ENCODE measurements at places on chromosomes 6 and 20.

GRCh38 chr20:62048821-62049291, 16.8 kb downstream of the TAF4 start:
- DNase-seq: no peak

DNA sequence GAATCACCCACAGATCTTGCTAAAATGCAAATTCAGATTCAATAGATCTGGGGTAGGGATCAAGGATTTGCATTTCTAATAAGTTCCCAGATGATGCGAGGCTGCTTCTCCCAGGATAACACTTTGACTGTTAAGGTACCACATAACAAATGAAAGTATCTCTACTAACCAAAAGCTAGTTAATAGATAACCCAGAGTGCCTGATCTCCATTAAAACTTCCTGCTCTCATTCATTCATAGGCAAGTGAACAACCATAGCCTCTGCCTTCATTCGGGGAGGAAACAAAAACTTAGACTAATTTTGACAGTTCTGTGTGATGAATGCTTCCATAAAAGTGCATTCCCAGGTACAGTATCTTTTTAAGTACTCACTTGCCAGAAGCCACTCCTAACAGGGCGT, 265.6 kb upstream of the BTBD3 start:
- DNase-seq: no peak

DNA sequence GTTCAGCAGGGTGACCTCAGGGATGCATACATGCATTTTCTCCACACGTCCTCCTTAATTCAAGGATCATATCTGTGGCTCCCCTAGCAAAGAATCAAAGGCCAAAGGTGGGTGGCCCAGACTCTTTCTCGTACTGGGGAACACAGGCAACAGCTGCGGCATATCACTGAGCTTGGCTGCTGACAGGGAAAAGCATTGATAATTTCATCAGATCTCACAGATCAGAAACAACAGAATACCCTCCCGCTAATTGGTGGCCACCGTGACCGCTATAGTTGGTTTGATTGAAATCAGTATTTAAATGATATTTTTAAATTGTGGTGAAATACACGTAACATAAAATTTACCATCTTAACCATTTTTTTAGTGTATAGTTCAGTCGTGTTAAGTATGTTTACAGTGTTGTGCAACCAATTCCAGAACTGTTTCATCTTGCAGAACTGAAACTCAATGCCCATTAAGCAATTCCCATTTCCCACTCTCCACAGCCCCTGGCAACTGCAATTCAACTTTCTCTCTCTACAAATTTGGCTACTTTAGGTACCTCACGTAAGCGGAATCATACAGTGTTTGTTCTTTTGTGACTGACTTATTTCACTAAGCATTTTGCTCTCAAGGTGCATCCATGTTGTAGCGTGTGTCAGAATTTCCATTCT, 74.7 kb upstream of the TMEM170B start:
- no peak for DNase-seq

DNA sequence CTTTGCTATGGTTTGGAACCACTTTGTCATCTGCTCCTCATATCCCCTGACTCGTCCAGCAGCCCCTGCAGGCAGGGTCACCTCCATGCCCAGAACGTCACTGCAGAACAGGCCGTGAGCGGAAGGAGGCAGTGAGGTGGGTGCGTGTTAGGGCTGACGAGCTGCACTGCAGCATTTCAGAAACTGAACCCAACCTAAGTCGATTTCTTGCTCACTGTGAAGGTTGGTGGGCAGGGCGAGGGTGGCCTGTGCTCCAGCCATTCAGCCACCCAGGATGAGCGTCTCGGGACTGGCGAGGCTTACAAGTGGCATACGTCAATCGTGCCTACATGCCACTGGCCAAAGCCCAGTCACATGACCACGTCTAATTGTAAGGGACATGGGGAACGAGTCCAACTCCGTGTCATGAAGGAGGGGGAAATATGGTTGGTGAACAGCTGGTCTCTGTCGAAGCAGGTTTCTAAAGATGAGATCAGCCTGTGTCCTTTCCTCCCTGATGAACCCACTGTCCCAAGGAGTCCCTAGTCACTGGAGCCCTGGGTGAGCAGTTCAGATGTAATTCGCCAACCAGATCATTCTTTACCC, 289.1 kb downstream of the TAF4 start:
- DNase-seq: no peak

GRCh38 chr6:81298751-81299150, 453.7 kb downstream of the TENT5A start:
- no peak for DNase-seq

- no peak for DNase-seq
Observed at GRCh38 chr6:85674604-85675003, 31.9 kb upstream of the SYNCRIP start.

- peak; percentile 86 for DNase-seq
Observed at GRCh38 chr6:116371120-116371917, 572 bp downstream of the DSE start.

DNA sequence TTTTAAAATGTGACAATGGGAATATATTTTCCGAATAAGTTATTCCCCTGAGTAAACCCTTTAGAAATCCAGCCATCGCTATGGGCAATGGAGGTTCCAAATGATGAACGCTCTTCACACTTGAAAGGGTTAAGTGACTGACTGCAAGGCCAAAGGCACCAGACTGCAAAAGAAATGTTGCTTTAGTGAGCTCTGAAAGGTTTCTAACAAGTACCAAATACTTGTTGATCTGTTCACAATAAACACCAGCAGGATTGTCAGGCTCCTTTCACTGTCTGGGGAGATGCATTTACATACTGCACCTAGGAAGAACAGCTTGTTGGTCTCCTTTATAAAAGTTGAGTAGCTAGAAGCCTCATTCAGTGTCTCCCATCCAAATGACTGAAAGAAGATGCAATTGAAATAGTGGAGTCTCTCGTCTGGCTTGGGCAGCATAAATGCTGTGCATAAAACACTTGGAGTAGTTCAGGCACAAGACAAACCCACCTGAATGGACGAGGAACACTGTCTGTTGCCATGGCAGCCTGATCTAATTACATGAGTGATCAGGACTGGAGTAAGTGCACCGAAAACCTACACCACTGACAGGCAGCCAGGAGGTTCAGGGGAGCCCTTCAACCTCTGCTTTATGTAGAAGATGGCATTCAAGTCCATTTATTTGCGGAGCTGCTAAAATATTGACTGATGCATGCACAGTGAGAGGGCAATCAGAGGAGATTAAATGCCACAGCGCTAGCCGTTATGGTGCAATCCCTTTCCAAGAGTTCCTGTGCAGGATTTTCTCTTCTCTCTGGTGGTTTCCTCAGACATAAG, 2.9 kb downstream of the ATXN1 start:
- DNase-seq: peak; percentile 58

- DNase-seq: no peak
Observed at GRCh38 chr6:158188591-158188990, 20.4 kb downstream of the GTF2H5 start.

- no peak for DNase-seq
Observed at GRCh38 chr6:91534614-91535013, 947.7 kb upstream of the MAP3K7 start.

DNA sequence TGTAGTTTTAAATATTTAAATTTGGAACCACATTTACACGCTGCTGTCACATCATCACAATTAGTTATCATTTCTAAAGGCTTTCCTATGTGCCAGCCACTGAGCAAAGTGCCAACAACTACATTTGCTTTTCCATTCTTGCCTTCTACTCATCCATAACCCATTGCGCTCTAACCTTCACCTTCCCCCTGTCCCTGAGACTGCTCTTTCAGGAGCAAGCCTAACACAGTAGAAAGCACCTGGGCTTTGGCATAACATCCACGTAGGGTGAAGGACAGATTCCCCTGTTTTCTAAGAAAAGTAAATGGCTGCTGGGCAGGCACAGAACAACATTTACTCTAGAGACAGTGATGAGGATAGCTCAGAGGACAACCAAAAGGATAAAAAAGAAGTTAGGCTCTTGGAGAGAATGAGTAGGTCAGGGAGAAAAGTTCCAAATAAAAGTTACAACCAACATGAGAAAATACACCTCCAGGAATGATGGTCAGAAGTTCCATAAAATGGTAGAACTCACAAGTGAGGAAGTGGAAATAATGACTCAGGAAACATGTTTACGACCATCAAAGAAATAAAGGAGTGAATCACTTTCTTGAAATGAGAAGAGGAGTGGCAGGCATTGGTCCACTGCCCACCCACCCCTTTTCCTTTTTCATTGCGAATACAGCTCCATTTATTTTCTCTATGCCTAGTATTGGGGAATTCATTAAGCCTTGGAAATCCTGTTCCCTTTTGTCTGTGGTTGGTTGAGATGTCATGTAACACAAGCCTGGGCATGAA, 77.2 kb downstream of the PFDN4 start:
- DNase-seq: no peak

DNA sequence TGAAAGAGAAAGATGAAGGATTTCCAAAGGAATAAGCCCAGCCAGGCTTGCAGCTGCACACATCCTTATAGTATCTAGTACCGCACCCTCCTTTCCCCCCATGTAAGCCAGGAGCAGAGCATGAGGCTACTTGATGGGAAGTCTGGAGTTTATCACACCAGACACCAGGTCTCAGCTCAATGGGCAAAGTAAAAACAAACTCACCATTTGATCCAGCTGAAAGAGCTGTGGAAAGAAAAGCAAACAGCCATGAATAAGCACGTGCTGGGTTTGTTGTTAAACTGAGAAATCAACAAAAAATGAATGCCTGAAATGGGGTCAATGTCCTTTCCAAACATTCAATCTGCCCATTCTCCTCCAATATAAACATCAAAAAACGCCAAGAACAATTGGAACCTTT, 50.6 kb upstream of the MAP7 start:
- DNase-seq: no peak

DNA sequence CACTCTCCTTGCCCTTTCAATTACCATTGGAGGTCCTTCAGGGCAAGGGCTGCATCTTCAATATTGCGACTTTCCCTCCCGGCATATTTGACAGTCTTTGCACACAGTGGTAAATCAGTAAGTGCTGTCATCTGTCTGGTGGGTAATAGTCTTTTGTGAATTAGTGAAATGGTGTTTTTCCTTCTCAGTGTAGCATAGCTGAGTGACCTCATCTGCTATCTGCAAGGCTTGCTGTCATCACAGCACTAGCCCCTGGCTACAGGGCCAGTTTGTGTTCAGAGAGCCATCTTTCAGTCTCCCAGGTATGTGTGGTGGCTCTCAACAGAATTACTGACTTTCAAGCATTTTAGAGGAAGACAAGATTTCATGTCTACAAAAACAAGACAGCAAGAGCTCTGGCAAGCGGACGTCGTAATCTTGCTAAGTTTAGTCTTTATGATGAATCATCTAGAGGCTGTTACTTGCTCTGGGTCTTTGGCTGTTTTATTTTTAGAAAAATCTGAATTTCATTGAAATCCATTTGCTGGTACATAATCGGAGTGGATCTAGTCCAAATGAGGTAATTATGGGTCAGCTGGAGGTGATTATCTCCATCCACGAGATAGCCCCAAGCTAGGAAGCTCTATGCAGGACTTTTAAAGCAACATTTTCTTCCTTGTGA, 528.9 kb downstream of the EPM2A start:
- no peak for DNase-seq

DNA sequence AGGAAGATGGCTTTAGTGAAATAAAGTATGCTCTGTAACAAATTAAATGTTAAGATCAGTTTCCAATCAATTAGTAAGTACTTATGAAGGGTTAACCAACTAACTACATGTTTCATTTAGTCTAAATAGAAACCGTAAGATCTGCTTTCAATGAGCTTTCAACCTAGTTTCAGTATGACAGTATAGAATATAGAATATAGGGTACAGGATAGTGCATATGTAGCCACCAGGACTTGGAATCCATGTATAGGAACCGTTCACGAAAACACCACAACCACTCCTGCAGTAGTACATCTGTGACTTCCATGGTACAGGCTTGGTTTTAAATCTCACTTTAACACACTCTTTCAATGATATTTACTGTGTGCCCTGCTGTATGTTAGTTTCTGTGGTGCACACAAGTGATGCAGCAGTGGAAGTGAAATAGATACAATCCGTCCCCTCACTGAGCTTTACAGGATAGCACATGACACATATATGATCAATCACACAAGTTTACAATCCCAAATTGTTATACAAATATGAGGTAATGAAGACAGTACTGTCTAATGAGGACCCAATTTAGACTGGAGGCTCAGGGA, 479.7 kb upstream of the MARCKS start:
- no peak for DNase-seq

- DNase-seq: no peak
Observed at GRCh38 chr6:138540468-138540867, 41.2 kb upstream of the NHSL1 start.

- no peak for DNase-seq
Observed at GRCh38 chr20:33521461-33521860, 31.6 kb downstream of the CBFA2T2 start.

GRCh38 chr6:95408111-95408510, 169.2 kb upstream of the MANEA start:
- no peak for DNase-seq

- DNase-seq: no peak
Observed at GRCh38 chr6:76351275-76351674, 278.8 kb upstream of the IMPG1 start.

DNA sequence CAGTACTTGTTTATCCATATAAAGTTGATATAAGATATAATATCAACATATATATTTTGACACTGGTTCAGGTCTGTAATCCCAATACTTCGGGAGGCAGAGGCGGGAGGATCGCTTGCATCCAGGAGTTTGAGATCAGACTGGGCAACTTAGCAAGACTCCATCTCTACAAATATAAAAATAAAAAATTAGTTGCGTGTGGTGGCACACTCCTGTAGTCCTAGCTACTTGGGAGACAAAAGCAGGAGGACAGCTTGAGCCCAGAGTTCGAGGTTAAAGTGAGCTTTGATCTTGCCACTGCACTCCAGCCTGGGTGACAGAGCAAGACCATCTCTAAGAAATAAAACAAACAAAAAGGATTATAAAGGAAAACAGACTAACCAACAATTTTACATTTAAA, 8.9 kb upstream of the KATNA1 start:
- DNase-seq: no peak

- no peak for DNase-seq
Observed at GRCh38 chr6:147514831-147515230, 6.3 kb downstream of the SAMD5 start.

DNA sequence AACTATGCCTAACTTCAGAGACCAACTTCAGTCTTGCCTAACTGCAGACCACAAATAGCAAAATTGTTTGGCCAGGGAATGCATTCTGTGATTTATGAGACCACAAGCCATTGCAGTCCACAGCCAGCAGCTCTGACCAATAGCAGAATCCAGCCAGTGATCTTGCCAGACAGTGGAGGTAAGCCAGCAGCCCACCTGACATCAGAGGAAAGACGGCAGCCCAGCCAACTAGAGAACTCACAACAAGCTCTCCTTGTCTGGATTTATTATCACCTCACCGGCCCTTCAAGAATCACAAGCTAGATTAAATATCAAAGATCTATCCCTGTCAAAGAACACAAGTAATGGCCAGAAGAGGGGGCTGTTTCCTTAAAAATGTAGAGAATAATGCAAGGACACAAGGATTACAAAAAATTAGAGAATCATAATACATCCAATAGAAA, 66.5 kb upstream of the SLC35F1 start:
- peak; percentile 42 for DNase-seq

- peak; percentile 74 for DNase-seq
Observed at GRCh38 chr6:36839749-36840431, 646 bp upstream of the CPNE5 start.

- DNase-seq: no peak
Observed at GRCh38 chr6:47248446-47248845, 61.3 kb downstream of the TNFRSF21 start.
